ENCODE measurements at places on chromosomes 16 and 17.

- no peak for DNase-seq
Measured at GRCh38 chr16:12090151-12090530, 113.6 kb downstream of the SNX29 start.

DNA sequence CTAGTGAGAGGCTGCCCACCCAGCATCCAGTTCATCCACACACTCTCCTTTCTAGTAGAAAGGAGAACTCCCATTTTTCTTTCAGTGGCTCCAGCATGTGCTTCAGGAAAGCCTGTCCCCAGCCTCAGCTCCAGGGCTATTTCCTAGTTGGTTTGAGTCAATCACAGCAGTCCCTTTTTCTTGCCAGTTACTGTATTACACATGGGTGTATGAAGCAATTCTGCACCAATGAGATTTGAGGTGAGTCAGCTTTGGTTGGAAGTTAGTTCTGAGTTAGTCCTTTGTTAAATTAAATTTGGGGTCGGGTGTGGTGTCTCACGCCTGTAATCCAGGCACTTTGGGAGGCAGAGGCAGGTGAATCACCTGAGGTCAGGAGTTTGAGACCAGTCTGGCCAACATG lies 24.8 kb downstream of the RAD51D start:
- DNase-seq, result no peak

DNA sequence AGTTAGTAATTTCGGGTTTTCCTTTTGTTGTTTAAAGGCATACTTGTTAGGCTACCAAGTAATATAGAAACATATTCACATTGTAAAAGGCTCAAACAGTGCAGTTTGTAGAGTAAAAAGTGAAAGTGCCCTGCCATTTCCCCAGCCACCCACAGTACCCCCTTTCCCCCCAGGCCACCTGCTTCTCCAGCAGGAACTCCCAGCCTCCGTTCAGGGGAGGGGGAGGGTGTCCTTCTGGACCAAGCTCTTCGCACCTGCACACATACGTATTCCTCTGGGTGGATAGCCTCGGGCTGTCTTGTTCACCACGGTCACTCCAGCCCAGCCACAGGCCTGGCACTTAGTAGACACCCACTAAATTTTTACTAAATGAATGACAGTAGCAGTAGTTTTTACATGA lies 144.5 kb downstream of the CLEC16A start:
- DNase-seq, result no peak

GRCh38 chr17:67671493-67671892 lies 46.2 kb upstream of the NOL11 start:
- DNase-seq, result no peak

DNA sequence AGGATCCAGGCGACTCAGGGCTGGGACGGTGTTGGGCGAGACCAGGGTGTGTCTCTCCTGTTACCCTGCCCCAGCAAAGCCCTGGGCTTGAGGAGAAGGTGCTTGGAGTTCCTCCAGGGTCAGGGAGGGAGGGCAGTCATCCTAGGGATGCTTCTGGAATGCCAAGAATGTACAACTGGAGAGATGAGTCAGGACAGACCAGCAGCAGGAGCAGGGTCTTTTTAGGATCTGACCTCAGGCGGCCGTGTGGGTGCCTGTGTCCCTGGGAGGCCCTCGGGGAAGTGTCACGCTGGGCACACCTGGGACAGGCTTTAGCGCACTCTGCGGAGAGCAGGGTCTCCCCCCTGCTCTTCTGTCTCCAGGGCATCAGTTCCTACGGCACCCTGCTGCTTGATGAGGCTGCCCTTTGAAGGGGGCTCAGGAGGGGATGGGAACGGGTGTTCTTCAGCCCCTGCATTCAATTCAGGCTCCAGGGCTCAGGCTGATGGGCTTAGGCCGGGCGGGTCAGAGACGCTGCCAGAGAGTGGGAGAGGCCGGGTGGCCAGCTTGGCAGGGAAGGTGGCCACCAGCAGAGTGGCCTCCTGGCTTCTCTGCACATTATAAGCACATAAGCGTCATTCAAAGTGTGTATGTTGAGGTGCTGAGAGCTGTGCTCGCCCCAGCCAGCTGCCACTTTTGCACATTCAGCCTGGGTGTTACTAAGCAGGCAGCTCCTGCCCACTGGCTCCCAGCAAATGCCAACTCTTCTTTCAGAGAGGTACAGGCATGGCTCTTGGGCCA lies 8.4 kb upstream of the MTSS2 start:
- no peak for DNase-seq

GRCh38 chr16:66858740-66859396 lies 14.7 kb downstream of the CA7 start:
- no peak for DNase-seq

DNA sequence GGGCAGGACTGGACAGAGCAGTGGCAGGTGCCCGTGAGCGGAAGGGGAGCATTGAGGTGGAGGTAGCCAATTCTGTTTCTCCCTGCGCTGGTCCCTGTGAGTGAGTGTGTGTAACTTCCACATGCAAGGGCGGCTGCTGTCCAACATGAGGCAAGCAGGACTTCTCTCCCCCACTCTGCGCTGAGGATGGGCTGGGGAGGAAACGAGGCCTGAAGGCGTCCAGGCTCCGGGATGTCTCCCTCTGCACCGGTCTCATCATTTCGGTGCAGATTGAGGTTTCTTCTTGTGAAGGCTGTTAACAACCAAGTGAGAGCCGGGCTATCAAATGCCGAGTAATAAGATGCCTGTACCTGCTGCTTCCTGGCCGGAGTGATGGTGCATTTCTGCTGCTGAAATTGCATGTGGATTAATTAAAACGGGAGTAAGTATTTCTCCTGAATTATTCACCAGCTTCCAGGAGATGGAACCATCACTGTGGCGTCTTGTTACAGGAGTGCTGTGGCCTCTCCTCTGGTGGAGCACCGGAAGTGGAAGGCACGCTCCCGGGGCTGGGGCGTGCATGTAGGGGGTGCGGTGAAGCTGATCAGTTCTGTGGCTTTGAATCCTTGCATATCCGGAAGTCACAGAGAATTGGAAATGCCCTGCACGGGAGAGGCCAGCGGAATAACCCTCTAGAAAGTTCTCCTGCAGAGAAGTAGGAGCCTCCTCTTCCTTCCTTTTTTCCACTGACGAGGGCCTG lies 41.7 kb upstream of the MGAT5B start:
- no peak for DNase-seq

GRCh38 chr17:72518753-72519597 lies 398.2 kb downstream of the SOX9 start:
- DNase-seq, result no peak

- no peak for DNase-seq
Measured at GRCh38 chr17:10018461-10018891, 113.4 kb upstream of the RCVRN start.

DNA sequence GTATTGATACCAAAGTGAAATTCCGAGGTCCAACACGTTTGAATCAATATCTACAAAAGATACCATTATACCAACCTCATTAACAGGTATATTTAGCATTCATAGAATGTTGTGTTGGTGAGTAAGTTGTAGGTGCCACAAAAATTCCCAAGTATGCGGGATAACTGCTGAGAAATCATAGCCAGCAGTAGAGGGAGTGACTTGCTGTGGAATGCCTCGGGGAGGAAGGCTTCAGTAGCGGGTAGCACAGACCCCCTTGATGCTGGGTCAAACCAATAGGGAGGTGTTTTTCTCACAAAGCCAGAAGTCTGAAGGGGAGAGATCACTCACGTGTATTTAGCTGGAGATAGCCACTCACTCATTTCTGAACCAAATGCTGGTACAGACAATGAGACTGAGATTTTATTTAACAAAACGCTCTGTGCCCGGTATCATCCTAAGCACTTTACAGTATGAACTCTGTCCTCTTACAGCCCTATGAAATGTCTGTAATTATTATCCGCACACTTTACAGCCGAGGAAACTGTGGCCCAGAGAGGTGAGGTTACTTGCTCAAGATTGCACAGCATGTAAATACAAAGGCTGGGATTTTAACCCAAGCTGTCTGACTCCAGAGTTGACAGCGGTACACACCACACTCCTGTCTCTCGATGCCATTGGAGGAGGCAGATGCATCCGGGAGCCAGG lies 23.1 kb downstream of the HSBP1 start:
- no peak for DNase-seq

- no peak for DNase-seq
Measured at GRCh38 chr17:49121696-49122292, 10.8 kb upstream of the B4GALNT2 start.

- no peak for DNase-seq
Measured at GRCh38 chr16:6641091-6641490, 691.6 kb upstream of the RBFOX1 start.

DNA sequence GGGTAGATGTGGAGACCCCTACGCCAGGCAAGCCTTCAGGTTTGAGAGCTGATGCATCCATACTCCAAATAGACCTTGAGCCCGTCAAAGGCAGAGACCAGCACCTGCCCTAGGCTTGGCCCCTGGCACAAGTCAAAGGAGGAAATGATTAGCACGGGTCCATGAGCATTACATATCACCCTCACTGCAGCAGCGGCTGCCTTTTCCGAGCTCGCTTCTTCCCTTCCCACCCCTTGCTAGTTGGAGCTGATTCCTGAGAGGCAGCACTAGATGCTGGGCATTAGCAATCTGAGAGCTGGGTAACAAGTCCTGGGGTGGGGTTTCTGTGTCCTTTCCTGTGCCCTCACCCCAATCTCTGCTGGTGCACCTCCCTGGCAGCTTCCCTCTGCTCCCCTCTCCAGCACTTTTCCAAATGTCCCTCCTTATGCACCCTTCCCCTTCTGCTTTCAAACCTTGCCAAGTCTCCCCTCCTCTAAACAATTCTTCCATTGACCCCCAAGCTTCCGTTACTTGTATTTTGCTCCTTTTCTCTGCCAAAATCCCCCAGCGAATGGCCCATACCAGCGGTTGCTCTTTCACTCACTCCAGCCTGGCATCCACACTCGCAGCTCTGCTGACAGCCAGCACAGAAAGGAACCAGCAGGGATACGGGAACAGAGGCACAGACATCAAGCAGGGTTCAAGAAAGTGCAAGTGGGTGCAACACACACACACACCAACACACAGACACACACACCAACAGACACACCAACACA lies 3.0 kb downstream of the CDRT4 start:
- no peak for DNase-seq

- no peak for DNase-seq
Measured at GRCh38 chr17:45357364-45357997, 40.7 kb upstream of the MAP3K14 start.

- no peak for DNase-seq
Measured at GRCh38 chr17:18105027-18105426, 3.5 kb upstream of the MYO15A start.

- DNase-seq, result no peak
Measured at GRCh38 chr16:28604186-28604565, 5.7 kb downstream of the SULT1A1 start.

DNA sequence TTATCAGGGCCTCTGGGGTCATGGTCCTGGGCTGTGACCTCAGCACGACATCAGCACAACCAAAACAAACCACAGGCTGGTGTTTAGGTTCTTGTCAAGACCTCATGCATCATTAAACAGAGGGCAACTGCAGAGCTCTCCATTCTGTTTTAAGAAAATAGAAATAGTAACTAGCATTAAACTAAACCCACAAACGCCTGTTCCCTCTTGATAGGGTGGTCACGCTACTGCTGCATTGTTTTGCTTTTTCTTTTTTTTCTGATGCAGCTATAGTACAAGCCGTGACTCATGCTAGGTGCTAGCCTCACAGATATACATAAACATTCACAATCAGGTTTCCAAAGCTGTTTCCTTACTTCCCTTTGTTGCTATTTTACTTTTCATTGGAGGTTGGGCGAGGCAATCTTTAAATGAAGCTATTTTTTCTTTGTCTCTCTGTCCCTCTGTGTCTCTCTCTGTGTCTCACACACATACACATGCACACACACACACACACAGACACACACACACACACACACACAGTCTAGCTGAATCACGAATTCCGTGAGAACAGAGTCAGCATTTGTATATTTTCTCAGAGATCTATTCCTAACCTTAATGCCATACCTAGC lies 310.3 kb downstream of the CDH13 start:
- no peak for DNase-seq

- no peak for DNase-seq
Measured at GRCh38 chr17:69018687-69019086, 42.0 kb downstream of the ABCA9 start.

GRCh38 chr16:13436641-13437412 lies 483.1 kb upstream of the ERCC4 start:
- no peak for DNase-seq

DNA sequence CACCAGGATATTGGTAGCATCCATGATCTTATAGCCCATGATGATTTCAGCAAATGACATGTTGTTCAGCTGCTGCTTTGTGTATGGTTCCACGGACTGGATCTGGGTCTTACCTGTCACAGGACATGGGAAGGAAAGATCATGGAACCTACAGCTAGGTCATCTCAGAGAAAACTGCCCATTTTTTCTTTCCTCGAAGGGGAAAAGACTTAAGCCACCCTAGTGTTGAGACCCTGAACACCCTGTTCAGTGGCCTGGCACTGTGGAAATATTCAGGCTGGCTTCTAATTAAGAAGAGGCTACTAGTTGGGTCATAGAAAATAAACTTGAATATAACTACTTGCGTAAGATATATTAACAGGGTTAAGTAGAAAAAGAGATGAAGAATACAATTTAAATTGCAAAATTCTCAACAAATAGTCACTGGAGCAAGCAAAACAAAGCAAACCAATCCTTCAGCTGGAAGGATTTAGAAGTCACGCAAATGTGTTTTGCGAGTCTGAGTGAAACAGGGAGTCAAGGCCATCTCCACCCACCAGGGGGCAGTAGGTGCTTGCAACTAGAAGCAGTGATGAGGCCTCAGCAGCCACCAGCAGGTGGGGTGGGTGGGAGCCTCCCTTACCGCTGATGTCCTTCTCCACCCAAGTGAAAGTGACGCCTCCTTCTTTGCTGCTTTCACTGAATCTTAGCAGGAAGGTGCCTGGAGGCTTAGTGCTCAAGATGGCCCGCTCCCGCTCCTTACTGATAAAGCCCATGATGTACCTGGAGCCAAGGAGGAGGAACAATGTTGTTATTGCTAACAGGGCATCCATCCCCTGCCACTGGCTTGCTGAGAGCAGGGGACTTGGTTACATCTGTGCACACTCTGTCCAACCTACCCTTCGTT lies 34.3 kb downstream of the STAT5A start:
- DNase-seq, result peak; percentile 89

DNA sequence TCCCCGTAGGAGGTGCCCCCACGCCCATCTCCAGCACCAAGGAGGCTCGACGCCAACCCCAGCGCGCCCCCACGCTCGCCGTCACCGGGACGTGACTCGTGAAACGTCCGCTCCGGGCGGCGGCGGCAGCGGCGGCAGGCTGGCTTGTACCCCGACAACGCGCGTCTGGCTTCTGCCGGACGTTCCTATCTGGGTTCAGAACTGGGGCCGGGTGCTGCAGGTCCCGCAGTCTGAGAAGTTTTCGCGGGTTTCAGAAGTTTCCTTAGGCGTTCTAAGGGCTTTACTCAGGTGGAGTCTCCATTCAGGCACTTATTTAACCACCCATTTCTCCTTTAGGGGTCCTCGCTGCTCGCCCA lies 672 bp upstream of the ALKBH5 start:
- peak; percentile 80 for DNase-seq

GRCh38 chr16:980595-980854 lies 1.0 kb upstream of the SOX8 start:
- no peak for DNase-seq

DNA sequence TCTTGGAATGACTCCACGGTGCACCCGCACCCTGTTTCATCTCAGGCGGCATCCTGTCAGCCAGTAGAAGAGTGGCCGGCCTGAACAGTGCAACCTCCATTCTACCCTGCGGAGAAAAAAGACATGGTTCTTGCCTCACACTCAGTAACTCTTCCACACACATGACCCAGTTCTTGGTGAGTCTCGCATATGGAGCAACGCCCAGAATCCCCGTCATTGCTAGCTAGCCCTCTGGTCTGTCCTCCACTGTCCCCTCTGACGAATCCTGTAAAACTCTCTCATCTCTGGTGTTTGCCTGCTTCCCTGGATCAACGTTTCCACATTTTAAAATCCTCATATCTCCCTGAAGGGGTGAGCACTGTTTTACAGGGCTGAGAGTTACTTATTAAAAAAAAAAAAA lies 4.2 kb upstream of the RDM1 start:
- no peak for DNase-seq
